Effector memory CD8-positive, alpha-beta T cell (primary cell): ENCODE measurements at places on chromosomes 2 and 18.
A peak's percentile ranks its signal among the peaks of the same experiment; 100 is the strongest.

GRCh38 chr18:28004606-28005005 lies 172.3 kb downstream of the CDH2 start:
- DNase-seq = no peak

DNA sequence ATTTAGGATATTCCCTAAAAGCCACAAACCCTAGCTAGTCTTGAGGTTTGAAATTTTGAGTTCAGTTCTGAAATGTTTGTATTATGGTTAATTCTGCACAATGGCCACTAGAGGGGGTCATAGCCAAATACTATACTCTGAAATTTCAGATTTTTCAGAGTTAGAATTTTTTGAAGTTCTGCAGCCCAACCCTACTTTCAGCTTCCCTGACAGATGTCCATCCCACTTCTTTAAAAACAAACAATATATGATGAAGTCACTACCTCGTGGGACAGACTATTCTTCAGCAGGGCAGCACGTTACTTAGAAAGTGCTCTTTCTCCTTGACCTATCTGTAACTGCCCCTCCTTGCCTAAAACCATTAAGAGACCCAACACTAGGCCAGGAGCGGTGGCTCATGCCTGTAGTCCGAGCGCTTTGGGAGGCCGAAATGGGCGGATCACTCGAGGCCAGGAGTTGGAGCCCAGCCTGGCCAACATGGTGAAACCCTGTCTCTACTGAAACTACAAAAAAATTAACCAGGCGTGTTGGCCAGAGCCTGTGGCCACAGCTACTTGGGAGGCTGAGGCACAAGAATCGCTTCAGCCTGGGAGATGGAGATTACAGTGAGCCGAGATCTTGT lies 48.2 kb upstream of the PAPOLG start:
- DNase-seq = peak; percentile 11

DNA sequence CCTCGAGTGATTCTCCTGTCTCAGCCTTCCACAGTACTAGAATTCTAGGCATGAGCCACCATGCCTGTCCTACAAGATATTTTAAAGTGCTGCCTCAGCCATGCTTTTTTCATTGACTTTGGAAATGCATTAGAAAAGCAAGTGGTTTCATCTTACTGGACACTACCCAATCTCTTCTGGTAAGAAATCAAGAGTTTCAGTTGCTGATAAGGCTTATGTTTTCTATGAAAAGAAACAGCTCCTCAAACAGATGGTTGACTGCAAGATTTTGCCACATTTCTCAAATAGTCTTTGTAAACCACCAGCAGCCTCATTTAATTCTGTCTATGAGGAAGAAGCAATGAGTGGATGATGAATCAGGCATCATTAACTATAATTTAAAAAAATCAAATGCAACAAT lies 264.5 kb upstream of the LRP1B start:
- DNase-seq = no peak

- DNase-seq = no peak
Measured at GRCh38 chr2:10369269-10370255, 66.9 kb downstream of the HPCAL1 start.

DNA sequence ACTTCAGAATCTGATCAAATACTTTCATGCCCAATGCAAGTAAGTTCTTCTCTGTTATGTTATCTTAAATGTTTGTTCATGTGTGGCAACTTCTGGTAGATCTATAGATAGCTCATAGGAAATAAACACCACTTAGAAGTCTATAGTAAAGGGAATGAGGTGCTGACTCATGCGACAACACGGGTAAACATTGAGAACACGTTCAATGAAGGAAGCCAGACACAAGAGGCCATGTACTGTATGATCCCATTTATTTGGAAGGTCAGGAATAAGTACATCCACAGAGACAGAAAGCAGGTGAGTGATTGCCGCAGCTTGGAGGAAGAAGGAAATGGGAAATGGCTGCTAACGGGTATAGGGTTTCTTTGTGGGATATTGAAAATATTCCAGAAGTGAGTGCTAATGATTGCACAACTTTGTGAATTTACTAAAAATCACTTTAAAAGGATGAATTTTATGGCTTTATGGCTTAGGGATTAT lies 95.4 kb downstream of the ITGB1BP1 start:
- no peak for DNase-seq

DNA sequence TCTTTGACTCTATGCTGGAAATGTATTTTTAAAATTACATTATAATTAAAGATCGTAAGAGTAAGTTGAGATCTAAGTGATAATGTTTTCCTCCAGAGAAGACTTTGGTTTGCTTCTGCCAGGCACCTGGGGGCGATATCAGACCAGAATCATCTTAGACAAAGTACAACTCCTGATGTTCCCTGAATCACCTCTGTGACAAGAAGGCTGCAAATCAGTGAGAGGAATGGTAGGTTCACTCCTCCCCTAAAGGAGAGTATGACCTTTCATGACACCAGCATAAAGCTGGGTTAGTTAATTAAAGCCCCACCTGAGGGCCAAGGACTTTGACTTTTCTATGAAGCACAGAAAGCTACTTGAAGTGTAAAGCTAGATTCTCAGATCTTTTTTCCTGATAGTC lies 114.4 kb upstream of the DTNA start:
- DNase-seq = no peak

GRCh38 chr18:61847164-61847791 lies 45.5 kb downstream of the RNF152 start:
- DNase-seq = no peak

DNA sequence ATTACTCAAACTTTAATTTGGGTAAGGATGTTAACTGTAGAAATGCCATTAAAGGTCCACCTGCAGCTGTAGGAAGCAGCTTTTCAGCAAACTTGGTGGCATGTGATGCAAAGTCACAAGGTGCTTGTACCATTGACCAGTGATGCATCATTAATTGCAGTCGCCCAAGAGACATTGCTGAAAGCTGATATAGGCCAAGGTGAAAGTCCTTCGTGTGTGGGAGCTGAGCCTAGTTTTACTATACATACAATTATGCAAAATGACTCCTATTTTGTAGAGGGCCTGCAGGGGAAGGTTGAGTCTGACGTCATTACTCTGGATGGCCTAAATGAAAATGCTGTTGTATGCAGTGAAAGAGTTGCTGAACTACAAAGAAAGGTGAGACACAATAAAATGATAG lies 40.5 kb downstream of the ALMS1 start:
- no peak for DNase-seq

DNA sequence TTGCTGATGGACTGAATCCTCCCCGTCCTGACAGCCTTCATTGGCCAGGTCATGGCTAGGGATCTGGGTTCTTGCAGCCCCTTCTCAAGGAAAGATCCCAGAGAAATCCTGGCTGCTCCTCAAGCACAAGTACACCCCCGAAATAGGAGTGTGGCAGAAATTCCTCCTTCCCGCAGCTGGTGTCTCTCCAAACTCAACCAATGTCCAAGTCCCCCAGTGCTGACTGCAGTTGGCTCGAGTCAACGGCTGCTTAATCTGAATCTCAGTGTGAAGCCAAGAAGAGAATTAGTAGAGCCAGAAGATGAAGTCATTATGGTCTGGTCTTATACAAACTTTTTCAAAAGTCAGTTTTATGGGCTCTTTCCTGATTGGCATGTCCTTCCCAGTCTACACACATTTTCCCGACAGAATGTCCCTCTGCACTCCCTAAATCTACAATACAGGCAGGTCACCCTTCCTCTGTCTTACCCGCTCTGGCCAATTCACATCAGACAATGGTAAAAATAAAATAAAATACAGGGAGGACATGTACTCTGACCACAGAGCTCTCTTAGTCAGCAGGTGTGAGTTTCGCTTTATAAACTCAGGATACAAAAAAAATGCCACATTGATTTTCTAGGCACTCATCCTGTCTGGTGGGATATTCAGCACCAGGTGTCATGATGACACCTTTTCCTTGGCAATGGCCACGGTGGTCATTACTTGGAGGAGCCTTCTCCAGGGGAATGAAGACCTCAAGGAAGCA lies 76.9 kb upstream of the PAPOLG start:
- DNase-seq = no peak

GRCh38 chr2:101011152-101011551 lies 9.1 kb downstream of the RPL31 start:
- no peak for DNase-seq

GRCh38 chr2:156536534-156536933 lies 100.4 kb downstream of the GPD2 start:
- no peak for DNase-seq

- no peak for DNase-seq
Measured at GRCh38 chr2:172817411-172817810, 81.8 kb downstream of the RAPGEF4 start.
